ENCODE measurements at places on chromosomes 11 and 22.

- H3K36me3 ChIP-seq: peaks cover 24% of the 10 kb centered on the region
- DNase-seq: no peak
- no peak overlapping the region for H3K4me3 ChIP-seq
- no peak overlapping the region for H3K27ac ChIP-seq
- H3K4me1 ChIP-seq: no peaks in the 10 kb centered on the region
These were observed 4.0 kb downstream of the THRSP start for GRCh38 chr11:78067704-78068103.

DNA sequence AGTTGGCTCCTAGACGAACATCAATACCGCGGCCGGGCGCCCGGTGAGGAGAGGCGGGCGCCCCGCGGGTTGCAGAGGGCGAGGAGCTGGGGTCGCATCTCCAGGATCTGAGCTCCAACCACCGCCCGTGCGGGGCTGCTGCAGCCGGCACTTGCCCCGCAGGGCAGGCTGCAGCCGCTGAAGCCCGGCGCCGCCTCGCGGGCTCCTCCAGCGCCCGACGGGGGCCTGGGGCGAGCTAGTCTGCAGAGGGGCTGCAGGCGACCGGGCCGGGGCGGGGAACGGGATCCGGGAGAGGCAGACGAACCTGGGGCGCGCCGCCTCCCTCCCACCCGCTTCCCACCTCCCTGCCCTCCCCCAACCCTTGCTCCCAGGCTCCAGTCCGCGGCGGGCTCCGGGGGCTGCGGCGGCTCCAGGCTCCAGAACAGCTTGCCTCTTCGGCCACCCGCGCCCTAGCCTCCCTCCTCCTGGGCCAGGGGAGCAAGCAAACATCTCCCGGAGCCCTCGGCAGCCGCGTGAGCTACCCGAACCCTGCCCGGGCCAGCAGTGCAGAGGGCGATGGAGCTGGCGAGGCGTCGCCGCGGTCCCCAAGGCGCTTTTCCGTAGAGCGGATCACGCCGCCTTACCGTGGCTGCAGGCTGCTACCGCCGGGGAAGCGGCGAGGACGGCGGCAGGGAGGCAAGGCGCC is 802 bp downstream of the TENM4 start:
- DNase-seq: no peak
- H3K27me3 ChIP-seq: peaks cover 21% of the 10 kb centered on the region
- no peak overlapping the region for H3K27ac ChIP-seq
- peak overlapping the region; percentile 76 for H3K4me3 ChIP-seq

DNA sequence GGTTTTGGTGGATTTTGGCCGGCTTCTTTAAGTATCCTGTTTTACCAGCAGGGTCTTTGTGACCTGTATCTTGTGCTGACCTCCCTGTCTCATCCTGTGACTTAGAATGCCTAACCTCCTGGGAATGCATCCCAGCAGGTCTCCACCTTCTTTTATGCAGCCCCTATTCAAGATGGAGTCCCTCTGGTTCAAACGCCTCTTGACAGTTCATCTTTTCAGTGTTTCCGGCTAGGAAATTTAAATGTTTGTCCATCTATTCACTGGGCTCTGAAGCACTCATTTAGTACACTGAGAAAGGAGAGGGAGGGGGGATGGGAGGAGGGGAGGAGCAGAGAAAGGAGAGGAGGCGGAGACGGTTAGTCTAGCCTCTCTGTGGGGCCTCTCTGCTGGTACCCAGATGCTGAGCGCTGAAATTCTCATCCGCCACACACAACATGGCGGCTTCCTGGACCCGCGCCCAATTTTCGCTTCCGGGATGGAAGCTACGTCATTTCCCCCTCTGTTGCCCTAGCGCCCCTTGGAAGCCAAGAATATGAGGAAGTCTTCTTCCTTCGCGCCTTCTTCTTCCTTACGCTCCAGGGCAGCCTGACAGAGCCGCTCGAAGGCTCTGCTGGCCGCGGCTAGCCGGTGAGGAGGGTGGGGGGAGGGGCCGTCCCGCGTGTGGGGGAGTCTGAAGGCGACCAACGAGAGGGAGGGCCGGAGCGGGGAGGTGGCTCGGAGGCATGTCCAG is 69.0 kb upstream of the SYT13 start:
- peaks cover 83% of the 10 kb centered on the region for H3K27me3 ChIP-seq
- H3K4me3 ChIP-seq: peak overlapping the region; percentile 71
- DNase-seq: peak; percentile 81
- peaks cover 2% of the 10 kb centered on the region for H3K4me1 ChIP-seq
- no peaks in the 10 kb centered on the region for H3K36me3 ChIP-seq

DNA sequence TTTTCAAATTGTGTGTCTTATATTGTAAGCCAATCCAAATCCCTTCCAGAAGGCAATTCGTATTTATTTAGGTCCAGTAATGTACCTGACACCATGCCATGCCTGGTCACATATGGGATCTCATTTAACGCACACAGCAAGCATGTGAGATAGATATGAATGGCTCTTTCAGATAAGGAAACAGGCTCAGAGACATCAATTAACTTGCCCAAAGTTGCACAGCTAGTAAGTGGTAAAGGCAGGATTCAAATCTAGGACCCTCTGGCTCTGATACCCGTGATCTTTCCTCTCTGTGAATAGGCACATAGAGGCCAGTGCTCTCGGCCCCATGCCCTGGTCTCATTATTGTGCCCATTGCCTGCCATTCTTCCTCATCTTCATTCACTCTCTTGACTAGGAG is 34.3 kb downstream of the KCNJ4 start:
- DNase-seq: no peak
- H3K4me1 ChIP-seq: peaks cover 20% of the 10 kb centered on the region

GRCh38 chr22:20919718-20920117 is 2.5 kb downstream of the CRKL start:
- peaks cover 6% of the 10 kb centered on the region for H3K4me1 ChIP-seq
- no peaks in the 10 kb centered on the region for H3K27me3 ChIP-seq
- no peaks in the 10 kb centered on the region for H3K36me3 ChIP-seq

DNA sequence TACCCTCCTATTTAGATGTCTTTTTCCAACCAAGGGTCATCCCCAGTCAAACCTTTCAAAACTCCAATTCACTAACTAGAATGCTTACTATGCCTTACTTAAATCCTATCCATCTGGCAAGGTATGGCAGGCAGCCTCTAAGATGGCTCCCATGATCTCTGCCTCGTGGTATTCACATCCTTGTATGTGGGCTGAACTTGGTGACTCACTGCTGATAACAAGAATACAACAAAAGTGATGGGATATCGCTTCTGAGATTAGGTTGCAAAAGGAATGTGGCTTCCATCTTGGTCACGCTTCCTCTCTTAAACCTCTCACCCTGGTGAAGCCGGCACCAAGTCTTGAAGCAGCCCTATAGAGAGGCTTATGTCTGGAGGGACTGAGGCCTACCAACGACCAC is 29.6 kb upstream of the UPB1 start:
- H3K36me3 ChIP-seq: no peaks in the 10 kb centered on the region
- no peaks in the 10 kb centered on the region for H3K27me3 ChIP-seq
- H3K27ac ChIP-seq: no peak overlapping the region
- H3K4me3 ChIP-seq: no peak overlapping the region
